ENCODE measurements at places on chromosomes 6 and 20. TPM values are rescaled to one million over a fixed set of nuclear protein-coding genes. Genes with fewer than 3 reads are reported as not detected.

The CFAP206 gene
- polyA plus RNA-seq = 0.46 TPM

The RAET1L gene
- polyA plus RNA-seq = not detected

GRCh38 chr6:5130135-5130866, 45.2 kb downstream of the PPP1R3G start:
- DNase-seq = no peak

- DNase-seq = no peak
These were observed 20.4 kb upstream of the HBS1L start for GRCh38 chr6:135075018-135075417.

DNA sequence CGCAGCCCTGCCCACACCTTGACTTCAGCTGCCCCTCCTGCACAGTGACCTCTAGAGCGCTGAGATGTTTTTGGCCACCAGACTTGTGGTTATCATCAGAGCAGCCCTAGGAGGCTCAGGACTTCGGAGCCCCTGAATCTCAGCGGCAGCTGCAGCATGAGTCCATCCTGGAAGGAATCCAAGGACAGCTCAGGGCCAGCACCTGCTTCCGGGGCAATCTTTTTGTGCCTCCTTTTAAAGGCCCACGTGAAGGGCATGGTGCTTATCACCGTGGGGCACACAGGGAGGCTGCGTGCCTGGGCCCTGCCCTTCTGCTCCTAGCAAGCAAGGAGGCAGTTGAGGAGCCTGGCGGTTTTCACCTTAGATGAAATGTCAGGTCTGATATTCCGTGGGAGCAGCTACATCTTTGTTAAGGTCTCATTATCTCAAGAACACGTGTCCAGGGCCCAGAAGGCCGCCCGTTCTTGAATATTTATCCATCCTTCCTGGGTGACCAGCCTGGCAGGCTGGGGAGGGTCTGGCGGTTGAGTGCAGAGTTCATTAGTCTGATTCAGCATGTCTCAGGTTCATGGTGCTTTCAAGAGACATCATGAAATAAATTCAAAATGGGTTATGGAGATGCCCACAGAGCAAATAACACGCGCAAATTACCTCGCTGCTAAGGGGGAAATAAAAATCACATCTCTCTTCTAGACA, 392.4 kb downstream of the TAF4 start:
- no peak for DNase-seq

- peak; percentile 50 for DNase-seq
These were observed 537 bp downstream of the TCP1 start for GRCh38 chr6:159788753-159789376.

- no peak for DNase-seq
These were observed 22.1 kb upstream of the TENT5A start for GRCh38 chr6:81774542-81774941.

GRCh38 chr6:32087574-32088486, 21.3 kb downstream of the TNXB start:
- peak; percentile 81 for DNase-seq

- DNase-seq = no peak
These were observed 3.2 kb upstream of the RIPOR3 start for GRCh38 chr20:50694379-50695134.

DNA sequence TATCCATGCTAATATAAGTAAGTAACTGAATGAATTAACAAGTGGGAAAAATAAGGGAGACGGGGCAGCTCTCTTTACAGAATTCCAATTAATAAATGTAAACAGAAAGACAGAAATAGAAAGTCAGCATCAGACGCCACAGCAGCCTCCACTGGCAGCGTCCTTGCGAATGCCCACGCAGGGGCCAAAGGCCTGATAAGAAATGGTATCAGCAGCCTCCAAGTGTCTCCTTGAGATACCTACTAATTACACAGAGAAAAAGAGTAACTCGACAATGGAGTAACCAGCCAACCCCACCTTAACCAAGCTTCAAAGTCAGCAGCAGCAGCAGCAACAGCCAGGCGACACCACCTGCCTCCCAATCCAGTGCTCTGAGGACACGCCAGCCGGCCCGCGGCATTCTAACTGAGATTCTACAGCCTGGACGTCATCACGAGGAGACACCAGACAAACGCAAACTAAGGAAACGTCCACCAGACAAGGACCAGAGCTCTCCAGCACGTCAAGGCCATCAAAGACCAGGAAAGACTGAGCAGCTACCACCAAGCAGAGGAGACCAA, 78.8 kb downstream of the TAF4 start:
- no peak for DNase-seq

DNA sequence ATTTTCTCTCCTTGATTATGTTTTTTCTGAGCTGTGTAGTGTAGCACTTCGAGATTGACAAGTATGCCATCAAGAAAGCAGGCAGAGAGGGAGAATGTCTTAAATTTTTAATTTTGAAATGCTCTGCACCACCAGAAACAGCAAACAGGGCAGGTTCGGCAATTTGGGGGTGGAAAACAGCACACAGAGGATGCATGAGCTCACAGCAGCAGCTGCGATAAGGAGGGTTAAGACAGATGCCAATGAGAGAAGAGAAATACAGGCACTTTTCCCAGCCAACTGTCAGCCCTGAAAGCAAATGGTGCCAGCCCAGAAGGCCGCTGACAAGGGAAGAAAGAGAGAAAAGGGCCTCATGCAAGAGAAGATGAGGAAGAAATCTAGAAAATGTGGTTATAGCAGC, 15.1 kb upstream of the SNRPB2 start:
- DNase-seq = no peak

- DNase-seq = no peak
These were observed 142.3 kb upstream of the CARMIL1 start for GRCh38 chr6:25136854-25137253.

GRCh38 chr6:130995783-130996447, 67.1 kb downstream of the EPB41L2 start:
- DNase-seq = no peak

Data from SK-N-SH (cell line).